Kidney tubule cell (primary cell): ENCODE measurements at places on chromosomes 11 and 22.

DNA sequence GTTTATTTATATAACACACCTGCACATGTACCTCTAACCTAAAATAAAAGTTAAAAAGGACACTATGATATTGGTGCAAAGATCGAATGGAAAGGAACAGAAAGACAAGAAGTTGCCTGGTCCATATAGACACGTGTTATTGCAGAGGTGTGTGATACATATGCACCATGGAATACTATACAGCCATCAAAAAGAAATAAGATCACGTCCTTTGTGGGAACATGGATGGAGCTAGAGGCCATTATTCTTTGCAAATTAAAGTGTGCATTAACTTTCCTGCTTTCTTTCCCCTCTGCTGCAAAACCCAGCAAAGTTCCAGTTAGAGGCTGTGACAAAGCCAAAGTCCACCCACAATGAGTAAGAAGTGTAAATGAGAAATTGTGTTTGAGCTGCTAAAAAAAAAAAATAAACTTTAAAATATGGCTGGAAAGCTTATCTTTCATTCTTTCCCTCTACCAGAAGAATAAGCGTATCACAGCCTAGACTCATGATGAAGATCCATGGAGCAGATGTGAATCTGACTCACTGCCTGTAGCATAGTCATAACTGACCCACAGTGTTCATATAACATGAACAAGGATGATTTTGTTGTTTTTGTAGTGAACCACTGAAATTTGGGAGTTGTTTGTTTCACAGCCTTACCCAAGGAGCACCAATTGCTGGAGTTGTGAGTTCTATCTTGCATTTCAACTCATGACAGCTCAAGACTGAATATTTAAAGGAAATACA lies 9.6 kb downstream of the OR52K1 start:
- no peak for DNase-seq

GRCh38 chr22:45804986-45805325 lies 133.3 kb downstream of the ATXN10 start:
- peak; percentile 86 for DNase-seq

- DNase-seq, result no peak
Observed at GRCh38 chr11:479311-479710, 27.7 kb downstream of the RNH1 start.

- no peak for DNase-seq
Observed at GRCh38 chr11:30465623-30466022, 120.5 kb downstream of the MPPED2 start.
